ENCODE measurements at places on chromosomes 7 and 10.

DNA sequence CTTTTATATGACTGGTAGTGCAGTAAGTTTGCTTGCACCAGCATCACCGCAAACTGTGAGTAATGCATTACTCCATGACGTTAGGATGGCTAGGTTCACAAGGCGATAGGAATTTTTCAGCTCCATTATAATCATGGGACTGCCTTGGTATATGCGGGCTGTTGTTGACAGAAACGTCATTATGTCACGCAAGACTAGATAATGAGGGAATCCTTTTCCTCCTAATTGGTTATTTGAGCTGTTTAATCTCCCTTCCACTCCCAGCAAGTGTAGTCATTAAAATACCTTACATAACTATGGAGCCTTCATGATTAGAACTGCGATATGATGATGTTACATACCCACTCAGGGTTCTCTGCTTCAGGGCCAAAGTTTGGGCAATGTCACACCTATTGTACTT is 17.3 kb downstream of the KLLN start:
- DNase-seq: no peak

DNA sequence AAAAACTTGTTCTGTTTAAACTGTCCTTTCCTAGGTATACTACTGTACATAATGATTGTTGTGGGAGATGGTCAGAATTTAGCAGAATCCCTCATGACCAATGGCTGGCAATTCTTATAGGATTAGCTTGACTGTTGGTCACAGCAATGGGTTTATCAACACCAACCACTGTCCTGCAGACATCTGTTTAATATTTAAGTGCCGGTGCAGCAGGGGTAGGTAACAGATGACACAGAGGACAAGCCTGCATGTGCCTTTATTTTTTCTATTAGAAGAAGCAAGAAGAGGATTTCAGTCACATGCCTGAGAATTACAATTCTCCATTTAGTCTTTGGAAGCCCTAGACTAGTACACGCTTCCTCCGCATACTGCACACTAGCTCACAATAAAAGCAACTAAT is 48.4 kb downstream of the CCDC6 start:
- DNase-seq: no peak

- DNase-seq: peak; percentile 76
These were observed 35.4 kb downstream of the TRIL start for GRCh38 chr7:28922624-28923331.

DNA sequence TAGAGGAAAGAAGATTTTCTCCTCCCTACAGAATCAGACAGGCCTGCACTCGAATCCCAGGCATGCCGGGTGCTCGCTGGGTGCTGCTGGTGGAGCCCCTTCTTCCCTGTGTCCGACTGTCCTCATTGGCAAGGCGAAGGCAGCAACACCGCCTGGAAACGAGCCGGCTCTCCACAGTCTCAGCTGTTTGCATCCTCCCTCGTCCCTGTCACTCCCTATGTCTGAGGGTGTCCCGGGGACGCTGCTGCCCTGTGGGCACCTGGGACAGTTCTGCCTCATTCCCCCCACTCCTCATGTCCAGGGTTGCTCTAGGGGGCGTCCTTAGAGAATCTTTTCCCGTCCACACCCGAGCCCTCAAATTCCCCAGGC is 31.6 kb upstream of the TMEM72 start:
- no peak for DNase-seq

DNA sequence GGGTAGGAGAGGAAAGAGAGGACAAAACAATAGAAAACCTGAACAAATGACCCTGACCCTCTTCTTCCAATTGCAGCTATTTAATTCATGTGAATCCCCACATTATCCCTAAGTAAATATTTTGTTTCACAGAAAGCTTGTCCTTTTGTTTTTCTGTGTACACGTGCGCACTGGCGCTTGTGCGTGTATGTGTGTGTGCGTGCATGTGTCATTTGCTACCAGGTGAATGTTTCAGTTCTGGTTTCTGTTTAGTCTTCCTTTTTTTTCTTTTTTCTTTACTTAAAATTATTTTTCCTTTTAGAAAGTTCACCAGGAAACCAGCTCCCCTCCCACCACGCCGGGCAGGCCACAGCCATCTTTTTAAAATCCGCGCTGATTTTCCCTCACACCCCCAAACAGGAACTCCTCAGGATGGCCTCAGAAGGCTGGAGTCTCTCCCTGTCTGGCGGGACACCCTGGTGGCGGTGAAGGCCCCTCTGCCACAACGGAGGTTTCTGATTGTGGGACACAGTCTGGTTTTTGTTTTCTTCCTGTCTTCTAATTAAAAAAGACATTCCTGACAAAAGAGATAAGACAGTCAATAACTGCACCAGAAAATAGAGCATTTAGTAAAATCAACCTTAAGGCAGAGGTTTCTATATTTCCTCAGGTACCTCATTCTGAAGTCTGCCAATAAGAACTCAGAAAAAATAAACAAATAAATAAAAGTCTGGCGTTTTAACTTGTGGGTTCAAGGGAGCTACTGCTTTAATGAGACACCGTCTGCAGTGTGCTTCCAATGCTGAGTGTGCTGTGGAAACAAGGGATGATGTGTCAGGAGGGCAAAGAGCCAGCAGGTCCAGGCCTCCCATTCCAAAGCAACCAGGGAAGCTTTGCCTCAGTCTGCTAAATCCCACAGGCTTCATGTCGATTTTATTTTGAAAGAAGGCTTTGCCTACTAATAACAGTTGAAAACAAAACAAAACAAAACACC is 17.4 kb downstream of the IRF5 start:
- no peak for DNase-seq
